Esophagus muscularis mucosa (tissue), 4 donors: ENCODE measurements at places on chromosomes 7 and 10. TPM values are rescaled to one million over a fixed set of nuclear protein-coding genes. Genes with fewer than 3 reads are reported as not detected.

DNA sequence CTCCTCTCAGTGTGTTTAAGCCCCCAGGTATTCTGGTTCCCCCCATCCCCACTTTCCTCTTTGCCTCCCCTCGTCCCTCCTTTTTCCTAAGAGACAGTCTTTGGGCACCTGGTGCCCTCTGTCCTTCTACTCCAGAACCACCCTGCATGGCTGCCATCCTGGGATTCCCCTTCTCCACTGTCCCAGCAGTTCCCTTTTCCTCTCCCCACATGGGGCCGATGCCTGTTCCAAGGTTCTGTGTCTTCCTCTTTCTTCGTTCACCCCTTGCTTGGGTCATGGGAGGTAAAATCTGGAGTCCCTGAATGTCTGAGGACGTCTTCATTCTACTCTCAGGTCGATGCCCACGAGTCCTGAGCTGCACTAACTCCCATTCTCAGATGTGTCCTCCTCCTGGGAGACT lies 120.8 kb downstream of the TAX1BP1 start:
- DNase-seq = no peak

GRCh38 chr10:122186816-122187810 lies 84.0 kb upstream of the BTBD16 start:
- DNase-seq = no peak

DNA sequence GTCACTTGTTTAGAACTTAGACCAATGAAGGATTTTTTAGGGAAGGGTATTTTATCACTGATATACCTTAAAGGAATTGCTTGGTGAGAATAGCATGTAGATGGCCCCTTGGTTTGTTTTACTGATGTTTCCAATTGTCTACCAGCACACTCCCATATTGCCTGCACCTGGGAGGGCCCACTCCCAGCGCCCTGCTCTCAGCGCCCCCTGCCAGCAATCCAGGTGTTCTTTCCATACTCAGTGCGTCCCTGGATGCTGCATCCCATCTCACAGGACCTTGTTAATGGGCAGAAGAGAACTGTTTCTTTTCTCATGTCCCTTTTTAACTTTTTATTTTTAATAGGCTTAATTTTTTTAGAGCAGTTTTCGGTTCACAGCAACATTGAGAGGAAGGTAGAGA lies 24.1 kb upstream of the SFRP5 start:
- DNase-seq = no peak

GRCh38 chr10:79237454-79238157 lies 109.7 kb upstream of the PPIF start:
- DNase-seq = no peak

- DNase-seq = no peak
Measured at GRCh38 chr7:158019726-158020705, 567.6 kb downstream of the PTPRN2 start.

- DNase-seq = no peak
Measured at GRCh38 chr7:125481323-125481722, 551.7 kb upstream of the POT1 start.

GRCh38 chr7:109844362-109844761 lies 1246.6 kb upstream of the LRRN3 start:
- no peak for DNase-seq

- no peak for DNase-seq
Measured at GRCh38 chr10:4399556-4399955, 426.5 kb upstream of the AKR1E2 start.

DNA sequence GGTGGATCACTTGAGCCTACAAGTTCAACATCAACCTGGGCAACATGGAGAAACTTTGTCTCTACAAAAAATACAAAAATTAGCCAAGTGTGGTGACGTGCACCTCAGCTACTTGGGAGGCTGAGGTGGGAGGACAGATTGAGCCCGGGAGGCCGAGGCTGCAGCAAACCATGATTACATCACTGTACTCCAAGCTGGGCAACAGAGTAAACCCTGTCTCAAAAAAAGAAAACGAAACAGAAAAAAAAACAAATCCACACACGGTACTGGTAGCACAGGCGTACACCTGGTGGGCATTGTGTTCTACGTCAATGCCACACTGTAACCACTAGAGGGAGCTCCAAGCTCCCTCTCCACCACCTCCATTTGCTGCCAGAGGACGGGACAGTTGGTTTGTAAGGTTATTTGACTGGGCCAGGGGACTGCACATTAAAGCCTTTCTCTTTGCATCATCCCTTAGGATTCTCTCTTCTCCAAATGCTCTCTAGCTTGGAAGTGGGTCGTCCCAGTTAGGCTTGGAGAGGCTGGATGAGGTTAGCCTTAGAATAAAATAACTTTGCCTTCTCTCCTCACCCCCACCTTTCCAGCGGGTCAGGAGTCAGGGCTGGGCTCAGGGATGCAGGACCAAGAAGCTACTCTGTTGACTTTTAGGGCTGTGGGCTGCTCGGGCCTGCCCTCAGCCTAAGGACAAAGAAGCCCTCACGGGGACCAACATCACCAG lies 130.8 kb downstream of the SORBS1 start:
- no peak for DNase-seq

- DNase-seq = no peak
Measured at GRCh38 chr10:122154031-122154544, 117.0 kb upstream of the BTBD16 start.

DNA sequence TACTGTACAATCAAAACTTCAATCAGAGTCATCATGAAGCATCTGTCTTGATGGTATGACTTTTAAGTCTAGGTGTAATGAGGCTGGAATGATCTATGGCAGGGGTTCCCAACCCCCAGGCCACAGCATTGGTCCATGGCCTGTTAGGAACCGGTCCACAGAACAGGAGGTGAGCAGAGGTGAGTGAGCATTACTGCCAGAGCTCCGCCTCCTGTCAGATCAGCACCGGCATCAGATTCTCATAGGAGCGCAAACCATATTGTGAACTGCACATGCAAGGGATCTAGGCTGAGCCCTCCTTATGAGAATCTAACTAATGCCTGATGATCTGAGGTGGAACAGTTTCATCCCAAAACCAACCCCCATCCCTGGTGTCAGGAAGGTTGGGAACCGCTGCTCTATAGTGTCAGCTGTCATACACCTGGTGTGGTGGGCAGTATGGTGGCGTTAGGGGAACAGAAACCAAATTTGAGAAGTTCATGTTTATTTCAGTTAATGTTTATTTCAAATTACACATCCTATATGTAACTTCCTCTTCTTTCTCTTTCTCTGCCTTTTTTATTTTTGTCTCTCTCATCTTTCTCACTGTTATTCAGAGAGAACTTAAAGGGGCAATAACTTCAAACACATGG lies 432.6 kb downstream of the TNS3 start:
- DNase-seq = no peak

GRCh38 chr10:94224656-94225055 lies 138.1 kb downstream of the NOC3L start:
- DNase-seq = no peak

DNA sequence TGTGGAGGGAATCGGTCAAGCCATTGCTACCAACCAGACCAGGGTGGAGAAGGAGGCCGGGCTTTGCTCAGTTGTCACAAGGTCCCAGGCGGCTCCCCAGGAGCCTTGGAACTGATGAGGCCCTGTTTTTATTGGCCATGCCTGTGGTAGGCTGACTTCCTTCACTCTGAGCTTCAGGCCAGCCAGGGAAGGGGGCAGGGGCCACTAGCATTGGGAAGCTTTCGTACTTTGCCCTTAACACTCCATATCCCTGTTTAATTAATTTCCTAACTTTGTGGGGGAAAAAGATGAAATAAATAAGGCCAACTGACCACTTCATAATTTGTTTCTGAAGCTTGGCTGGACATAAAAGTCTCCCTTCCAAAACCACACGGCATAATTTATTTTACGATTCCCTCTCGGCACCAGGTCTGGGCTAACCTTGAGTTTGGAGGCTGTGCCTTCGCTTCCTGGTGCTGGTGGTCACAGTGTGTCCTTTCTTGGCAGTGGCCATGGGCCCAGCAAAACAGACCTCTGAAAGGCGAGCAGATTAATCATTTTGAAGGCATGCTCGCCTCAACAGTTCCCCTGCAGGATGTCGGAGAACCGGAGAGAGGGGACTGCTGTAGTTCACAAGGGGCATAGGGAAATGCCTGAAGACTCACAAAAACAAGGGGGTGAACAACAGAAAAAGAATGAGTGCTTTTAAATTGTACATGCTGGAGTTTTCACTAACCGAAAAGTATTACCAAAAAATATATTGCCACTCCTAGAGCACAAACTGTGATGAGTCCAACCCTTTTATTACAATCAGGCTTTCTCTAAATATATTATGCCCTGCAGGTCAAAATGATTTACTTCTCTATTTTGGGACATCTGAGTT lies 966.0 kb downstream of the LRMDA start:
- no peak for DNase-seq

DNA sequence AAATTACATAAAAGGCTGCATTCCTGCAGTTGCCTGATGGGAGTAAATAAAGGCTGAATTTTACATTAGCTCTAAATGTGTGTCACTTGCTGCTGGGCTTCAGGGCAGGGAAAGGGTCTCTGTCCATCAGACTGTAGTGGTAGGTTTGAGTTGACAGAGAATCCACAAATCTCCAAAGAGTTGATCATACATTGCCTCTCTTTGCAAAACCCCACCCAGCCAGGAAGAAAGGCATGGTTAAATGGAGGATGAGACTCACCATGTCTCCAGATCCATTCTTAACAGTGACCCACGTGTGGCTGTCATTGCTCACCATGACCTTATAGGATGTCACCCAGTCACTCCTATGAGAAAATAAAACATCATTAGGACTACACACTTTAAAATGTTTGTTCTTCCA lies 92.8 kb downstream of the CPXM2 start:
- DNase-seq = peak; percentile 89

DNA sequence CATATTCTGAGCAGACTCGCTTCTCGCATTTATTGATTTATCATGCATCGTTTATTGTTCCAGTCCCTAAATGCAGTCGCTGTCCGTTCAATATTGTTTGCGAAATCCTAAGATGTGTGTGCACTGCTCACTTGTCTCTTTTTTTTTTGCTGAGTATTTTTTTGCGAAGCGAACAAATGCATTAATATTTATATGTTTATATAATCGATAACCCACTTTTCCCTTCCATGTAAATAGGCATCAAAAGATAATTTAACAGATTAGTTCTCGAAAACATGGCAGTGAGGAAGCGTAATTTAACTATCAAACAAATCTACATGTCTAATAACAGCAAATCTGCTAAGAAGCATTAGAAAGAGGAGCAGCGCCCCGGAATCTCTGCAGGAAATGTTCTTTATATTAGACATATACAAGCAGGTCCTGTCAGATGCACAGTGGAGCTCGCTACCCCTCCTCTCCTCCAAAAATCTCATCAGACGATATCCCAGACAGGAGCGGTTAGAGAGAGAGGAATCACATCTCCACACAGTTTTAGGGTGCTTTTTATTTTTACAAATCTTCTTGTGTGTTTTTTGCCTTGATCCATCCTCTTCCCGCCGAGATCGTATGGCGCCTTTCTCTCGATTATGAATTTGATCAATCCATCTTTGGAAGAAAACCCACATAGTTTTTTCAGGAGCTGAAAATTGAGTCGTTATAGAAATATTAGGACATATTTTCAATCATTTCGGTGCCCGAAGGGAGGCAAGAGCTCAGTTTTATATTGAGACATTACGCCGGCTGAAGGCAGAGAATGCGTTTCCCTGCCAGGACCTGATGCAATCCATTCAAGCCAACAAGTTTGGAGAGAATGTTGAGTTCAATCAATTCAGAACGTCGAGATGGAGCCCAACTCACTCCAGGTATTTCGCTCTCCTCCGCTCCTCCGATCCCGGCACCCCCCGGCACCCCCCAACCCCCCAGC lies at the start of gene ARID5B:
Gene ARID5B (plus strand): TSS at position 871 of the 964 bp plus-strand sequence. CDS start 11 bp downstream, at position 882.
- DNase-seq = no peak

DNA sequence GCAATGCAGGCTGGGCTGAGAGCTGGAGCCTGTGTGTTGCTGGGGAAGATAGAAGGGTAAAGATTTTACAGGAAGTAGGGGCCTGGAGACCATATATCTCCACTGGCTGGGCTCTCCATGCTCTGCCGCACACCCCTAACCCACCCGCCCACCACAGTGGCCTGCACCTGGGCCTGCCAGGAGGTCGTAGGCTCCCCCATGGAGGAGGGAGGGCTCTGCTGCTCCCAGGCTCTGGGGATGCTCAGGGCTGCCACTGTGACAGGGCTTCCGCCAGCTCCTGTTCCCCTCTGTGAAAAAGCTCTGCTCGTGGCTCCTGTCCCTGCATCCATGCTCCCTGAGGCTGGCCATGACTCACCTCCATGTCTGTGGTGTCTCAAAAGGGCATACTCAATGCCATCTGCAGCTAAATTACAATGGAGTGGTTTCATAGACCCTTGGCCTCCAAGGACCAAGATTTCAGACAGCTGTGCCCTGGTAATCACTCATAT lies 106.0 kb downstream of the CXCL12 start:
- DNase-seq = no peak

GRCh38 chr10:114611617-114612016 lies 46.5 kb downstream of the ABLIM1 start:
- DNase-seq = no peak

GRCh38 chr10:126245501-126245900 lies 142.8 kb downstream of the ADAM12 start:
- DNase-seq = no peak

- peak; percentile 92 for DNase-seq
Measured at GRCh38 chr10:104580774-104581675, 60.1 kb upstream of the SORCS3 start.

- no peak for DNase-seq
Measured at GRCh38 chr10:85612378-85612775, 754.2 kb downstream of the GRID1 start.

DNA sequence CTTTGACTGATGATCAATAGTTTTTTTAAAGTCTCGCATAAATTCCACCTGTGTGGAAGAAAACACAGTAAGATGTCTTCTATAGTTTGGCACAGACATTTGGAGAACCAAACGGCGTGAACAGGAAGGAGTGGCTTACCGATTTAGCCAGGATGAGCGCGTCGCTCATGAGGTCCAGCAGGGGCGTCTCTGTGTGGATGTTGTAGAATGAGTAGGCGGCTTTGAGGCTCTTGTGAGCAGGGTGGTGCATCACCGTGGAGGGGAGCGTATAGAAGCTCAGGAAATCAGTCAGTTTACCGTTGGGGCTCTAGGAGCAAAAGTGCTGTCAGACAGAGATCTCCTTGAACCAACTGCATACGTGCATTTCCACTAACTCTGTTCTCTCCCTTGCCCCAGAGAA lies 15.5 kb downstream of the RPP38 start:
- no peak for DNase-seq

DNA sequence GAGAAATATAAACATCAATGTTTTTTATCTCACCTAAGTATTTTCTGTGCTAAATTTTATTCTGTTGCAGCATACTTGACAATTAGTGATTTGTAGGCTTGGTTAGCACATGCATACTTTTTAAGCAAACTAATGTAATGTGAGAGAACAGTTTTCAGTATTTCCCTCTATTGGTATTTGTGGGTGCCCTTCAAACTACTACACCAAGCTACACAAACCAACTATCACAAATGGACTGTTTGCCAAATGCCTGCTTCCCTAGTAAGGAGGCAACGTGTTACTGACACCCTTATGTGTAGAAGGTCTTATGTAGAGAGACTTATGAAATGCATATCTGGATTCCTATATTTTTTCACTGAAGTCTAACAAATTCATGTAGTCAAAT lies 98.4 kb upstream of the FZD1 start:
- DNase-seq = no peak

GRCh38 chr7:101586906-101587677 lies 42.0 kb downstream of the MYL10 start:
- DNase-seq = no peak

Gene CLCN1
- total RNA-seq = not detected

Gene CALML5
- not detected for total RNA-seq

Gene CADPS2
- total RNA-seq = 127 TPM

Gene SYT15B
- total RNA-seq = 4.2 TPM

Gene MLLT10
- total RNA-seq = 28.4 TPM

Gene OPALIN
- not detected for total RNA-seq

Gene TRUB1
- 10.9 TPM for total RNA-seq

Gene KAZALD1
- 3.2 TPM for total RNA-seq

Gene OR9A2
- not detected for total RNA-seq

Gene ZNF394
- total RNA-seq = 37.9 TPM
